ENCODE measurements at places on chromosomes 3 and 15.

GRCh38 chr3:59517388-59517787 is 467.6 kb upstream of the CFAP20DC start:
- DNase-seq, result no peak

DNA sequence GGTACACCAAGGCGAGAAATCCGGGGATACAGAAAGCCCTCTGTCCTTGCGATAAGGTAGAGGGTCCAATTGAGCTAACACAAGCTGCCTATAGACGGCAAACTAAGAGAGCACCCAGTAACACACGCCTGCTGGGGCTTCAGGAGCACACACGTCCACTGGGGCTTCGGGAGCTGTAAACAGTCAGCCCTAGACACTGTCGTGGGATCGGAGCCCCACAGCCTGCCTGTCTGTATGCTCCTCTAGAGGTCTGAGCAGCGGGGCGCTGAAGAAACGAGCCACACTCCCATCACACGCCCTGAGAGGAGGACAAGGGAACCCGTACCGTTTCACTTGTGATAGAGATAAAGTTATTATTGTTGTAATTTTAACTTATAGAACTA is 486 bp downstream of the SAMMSON start:
- no peak for DNase-seq

DNA sequence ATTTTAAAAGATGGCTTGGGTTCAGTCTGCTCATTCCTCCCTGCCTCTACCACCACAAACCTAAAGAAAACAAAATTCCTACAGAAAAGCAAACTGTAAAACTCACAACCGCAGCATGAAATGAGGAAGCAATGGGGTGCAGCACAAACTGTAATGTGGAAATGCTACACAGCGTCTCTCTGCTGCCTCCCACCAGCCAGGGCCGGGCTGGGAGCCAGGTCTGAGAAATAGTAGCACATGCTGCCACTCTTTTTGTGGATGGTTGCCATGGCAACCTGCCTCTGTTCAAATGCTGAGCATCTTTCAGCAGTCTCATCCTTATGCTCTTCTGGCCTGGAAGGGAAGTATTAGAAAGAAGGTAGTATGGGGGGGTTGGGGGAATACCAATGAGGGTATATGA is 55.4 kb downstream of the EOMES start:
- no peak for DNase-seq

GRCh38 chr3:107206141-107206540 is 171.1 kb upstream of the CCDC54 start:
- DNase-seq, result no peak

GRCh38 chr15:78177447-78177873 is 28.3 kb downstream of the IDH3A start:
- DNase-seq, result no peak

DNA sequence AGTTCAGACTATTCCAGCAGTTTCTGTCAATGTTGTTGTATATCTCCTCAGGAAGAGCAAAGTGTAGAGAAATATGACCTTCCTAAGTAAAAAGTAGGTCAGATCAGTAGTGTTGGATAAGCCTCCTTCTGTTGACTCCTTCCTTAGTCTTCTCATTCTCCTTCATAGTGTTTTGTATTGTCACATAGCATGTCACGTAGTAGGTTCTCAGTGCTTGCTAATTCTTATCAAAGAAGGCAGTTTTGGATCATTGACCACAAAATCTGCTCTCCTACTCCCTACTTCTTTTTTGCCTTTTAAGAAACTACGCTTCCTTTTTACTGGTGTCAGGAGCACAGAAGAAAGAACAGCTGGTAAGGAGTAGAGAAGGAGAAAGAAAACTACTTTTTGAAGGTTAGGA is 1.0 kb upstream of the MGA start:
- no peak for DNase-seq

DNA sequence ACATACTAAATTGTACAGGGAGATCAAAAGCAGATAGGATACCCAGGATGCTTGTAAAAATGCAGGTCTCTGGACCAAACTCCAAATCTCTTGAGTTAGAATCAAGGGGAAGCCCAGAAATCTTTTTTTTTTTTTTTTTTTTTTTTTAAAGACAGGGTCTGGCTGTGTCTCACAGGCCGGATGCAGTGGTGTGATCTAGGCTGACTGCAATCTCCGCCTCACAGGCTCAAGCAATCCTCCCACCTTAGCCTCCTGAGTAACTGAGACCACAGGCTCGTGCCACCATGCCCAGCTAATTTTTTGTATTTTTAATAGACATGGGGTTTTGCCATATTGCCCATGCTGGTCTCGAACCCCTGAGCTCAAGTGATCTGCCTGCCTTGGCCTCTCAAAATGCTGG is 373.5 kb downstream of the SHQ1 start:
- DNase-seq, result no peak

- DNase-seq, result no peak
Observed at GRCh38 chr3:52509753-52510328, 14.7 kb downstream of the STAB1 start.

Data from stimulated activated CD8-positive, alpha-beta memory T cell treated with anti-CD3 and anti-CD28 coated beads, Interleukin-7, amount 100 ng/mL, for 1 hour (primary cell).